ENCODE measurements at places on chromosomes 7 and 10.

DNA sequence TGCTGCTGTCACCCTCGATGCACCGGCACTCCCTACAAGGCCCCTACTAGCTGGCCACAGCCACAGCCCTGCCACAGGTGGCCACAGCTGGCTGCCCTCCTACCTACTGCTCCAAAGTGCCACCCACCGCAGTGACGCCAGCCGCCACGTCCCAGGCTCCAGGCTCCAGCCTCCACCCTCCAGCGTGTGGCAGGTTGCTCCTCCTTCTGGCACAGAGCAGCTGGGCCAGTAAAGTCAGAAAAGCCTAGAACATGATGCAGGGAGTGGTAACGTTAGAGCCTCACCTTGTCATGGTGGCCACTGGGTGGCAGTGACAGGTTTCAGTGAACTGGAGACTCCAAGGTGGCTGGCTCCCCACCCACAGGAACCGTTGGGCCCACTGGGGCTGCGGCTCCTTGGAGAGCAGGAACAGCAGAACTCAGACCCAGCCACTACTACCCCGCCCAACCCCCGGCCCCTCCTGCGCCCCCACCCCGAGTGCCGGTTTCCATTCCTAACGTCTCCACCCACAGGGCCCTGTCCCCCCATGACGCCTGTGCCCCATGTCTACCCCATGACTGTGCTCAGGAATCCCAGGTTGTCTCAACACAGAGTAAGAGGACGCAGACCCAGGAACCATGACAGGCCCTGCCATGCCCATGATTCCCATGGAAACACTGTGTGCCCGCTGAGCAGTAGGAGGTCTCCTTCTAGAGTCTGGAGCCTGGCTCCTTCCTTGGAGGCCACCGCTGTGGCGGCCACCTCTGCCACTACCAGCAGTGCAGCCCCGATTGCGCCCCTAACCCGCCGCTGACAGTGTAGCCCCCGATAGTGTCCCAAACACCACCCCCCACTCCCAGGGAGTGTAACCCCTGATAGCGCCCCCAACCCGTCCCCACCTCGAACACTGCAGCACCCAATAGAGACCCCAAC lies 52.3 kb upstream of the ZNF33B start:
- no peak for DNase-seq

DNA sequence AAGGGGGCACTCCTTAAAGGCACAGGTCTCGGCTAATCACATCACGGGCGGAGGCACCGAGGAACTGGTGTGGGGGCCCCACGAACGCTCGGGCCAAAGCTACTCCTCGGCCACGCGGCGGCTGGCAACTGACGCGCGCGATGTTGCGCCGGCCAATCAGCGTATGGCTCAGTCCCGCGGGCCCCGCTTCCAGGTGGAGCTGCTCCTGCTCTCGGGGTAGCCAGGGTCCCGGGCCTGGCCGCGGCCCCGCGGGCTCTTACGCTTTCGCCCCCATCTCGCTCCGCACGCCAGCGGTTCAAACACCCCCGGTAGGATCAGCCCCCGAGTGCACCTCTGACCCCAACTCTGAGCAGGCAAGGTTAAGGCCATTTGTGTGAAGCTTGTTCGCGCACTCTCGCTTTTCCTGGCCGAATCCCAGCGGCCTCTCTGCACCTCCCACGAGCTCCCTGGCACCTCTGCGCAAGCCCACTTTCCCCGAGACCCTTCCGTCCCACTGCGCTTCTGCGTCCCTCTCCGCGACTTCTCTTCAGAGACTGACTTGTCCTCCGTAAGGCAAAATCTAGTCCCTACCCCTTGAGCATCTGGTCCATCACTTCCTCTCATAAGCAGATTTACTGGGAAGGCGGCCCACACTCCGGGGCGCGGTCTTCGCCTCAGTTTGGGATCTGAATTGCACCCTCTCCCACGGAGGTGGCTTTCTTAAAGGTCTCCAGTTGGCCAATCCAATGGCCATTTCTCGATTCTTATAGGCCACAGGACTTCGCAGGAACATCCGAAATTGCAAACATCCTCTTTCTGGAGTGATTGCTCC lies 200.9 kb upstream of the TBX20 start:
- no peak for DNase-seq

- no peak for DNase-seq
Measured at GRCh38 chr7:120817851-120818250, 40.1 kb downstream of the TSPAN12 start.

- DNase-seq: no peak
Measured at GRCh38 chr7:3998060-3998459, 684.0 kb upstream of the FOXK1 start.

DNA sequence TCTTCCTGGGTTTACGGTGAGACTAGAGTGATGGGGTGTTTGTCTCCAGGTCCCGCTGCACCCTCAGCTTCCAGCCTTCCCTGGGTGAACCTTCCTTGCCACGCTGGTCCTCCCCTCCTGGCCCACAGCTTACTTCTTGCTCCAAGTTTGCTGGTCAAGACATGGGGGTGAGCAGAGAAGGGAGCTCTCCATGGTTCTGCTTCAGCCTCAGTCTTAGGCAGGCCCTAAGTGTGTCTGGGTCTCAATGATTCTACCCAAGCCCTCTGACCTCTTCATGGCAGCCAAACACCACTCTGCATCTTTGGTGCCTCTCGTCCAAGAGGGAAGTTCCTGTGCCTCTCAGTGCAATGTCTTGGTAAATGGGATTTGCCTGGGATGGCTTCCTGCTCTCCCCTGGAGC lies 356.5 kb upstream of the KLF6 start:
- no peak for DNase-seq

GRCh38 chr10:62817121-62817765 lies 1.1 kb upstream of the EGR2 start:
- DNase-seq: no peak

DNA sequence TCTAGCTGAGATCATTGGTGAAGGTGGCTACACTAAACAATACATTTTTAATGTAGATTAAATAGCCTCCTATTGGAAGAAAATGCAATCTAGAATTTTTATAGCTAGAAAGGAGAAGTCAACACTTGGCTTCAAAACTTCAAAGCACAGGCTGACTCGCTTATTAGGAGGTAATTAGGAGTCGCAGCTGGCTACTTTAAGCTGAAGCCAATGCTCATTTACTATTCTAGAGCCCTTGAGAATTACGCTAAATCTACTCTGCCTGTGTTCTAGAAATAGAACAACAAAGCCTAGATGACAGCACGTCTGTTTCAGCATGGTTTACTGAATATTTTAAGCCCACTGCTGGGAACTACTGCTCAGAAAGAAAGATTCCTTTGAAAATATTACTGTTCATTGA lies 101.6 kb upstream of the EEPD1 start:
- DNase-seq: no peak

DNA sequence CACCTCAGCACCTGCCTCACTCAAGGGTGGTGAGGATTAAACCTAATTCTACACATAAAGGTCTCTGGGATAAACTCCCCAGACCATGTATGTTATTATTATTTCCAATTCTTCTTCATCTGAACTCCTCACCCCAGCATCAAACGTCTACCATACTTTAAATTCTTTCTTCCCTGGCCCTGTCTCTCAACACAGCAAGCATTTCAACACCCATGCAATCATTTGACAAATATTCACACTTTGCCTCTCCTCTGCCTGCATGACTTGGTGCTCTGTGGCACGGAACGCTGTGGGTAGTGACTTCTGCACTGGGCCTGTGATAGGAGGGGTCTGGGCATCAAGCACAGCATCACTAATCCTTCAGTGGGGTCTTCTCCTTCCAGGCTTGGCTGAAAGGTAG lies 490.8 kb downstream of the TNS3 start:
- no peak for DNase-seq

DNA sequence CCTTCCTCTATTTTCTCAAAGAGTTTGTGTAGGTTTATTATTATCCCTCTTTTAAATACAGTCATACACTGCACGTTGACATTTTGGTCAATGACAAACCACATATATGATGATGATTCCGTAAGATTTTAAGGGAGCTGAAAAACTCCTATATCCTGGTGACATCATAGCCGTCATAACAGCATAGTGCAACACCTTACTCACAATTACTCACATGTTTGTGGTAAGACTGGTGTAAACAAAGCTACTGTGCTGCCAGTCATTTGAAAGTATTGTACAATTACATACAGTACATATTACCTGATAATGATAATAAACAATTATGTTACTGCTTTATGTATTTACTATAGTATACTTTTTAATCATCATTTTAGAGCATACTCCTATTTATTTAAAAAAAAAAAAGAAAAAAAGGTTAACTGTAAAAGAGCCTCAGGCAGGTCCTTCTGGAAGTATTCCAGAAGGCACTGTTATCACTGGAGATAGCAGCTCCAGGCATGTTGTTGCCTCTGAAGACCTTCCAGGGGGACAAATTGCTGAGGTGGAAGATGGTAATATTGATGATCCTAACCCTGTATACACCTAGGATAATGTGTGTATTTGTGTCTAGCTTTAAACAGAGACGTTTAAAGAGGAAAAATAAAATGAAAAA lies 123.3 kb upstream of the CDK1 start:
- no peak for DNase-seq

DNA sequence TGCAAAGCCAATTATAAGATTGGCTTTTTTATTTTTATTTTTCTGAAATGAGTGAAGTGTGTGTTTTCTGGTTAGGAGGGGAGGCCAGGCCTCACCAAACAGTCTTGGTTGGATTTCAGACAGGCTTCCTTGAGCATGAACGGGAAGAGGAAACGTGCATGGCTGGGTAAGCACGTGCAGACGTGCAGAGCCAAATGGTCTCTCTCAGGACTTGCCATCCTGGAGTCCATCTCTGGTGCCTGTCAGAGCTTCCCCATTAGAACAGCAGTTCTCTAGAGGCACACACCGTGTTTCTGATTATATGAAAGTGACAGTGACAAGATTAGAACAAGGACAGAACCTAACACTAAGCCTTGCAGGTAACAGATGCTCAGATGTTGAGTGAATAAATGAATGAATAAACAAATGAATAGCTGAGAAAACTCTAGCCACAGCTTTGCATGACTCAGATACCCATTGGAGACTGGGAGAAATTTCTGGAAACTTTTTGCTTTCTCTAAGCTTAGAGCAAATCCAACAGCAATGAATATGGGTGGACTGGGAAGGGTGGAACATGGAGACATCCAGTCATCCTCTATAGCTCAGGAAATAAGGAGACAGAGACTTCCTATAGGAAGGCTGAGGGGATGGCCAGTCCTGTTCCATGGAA lies 11.8 kb upstream of the CALD1 start:
- no peak for DNase-seq
